ENCODE measurements at places on chromosomes 5 and 9.

GRCh38 chr9:4246969-4247368, 52.9 kb downstream of the GLIS3 start:
- no peak for DNase-seq

GRCh38 chr9:18805386-18805785, 227.6 kb downstream of the SAXO1 start:
- no peak for DNase-seq

DNA sequence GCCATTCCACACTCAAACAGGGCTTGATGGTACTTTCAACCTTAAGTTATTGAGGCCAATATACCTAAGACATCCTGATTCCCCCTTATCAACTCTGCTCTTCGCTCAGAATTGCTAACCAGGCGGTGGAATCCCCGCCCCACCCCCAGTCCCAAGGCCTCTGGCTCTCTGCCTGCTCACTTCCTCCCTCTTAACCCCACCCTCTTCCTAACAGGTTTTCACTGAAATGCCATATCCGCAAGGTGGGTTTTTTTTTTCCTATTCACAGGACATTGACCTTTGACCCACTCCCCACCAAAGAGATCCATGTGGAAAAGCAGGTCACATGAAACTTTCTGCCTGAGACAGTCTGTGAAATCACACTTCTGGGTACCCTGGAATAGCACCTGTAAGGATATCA, 66.6 kb upstream of the IFNK start:
- DNase-seq: no peak

- no peak for DNase-seq
Observed at GRCh38 chr9:38017149-38017884, 51.7 kb downstream of the SHB start.

DNA sequence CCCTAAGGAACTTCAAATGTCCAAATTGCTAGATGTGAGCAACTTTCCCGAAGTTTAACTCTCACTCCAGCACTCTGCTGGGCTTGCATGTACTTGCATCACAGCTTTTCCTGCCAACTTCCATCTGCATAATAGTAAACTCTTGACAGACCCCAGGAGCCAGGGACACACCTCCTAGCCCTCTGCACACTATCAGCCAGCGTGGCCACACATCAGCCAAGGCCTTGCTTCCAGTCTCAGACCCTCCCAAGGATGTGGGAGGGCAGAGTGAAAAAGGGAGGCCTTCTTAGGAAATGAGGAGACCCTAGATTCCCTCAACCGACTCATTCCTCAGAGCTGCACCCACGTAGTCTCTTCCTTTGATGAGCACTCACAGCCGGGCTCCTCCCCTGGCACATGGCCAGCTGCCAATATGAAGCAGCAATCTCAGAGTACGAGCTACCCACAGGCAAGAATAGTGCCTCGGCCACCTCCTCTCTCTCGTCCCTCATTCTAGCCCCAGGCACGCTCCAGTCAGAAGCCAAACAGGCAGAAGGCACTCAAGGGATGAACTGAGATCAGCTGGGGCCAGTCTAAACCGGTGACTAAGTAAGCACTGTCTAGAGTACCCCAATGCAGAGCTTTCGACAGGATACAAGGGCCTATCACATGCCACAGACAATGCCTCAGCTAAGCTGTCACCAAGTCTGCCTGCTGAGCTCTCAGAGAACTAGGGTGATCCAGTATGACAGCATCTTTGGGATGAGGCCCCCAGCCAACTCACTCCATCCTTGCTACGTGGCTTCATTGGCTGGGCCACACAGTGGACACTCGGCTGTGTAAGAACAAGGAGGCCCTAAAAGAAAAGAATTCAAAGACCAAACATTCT, 2.3 kb downstream of the P4HA2 start:
- DNase-seq: no peak

GRCh38 chr5:138960145-138960692, 85.1 kb upstream of the LRRTM2 start:
- no peak for DNase-seq

- no peak for DNase-seq
Observed at GRCh38 chr5:39235648-39236047, 16.3 kb upstream of the FYB1 start.

- DNase-seq: no peak
Observed at GRCh38 chr5:84411832-84412605, 27.3 kb upstream of the EDIL3 start.

- no peak for DNase-seq
Observed at GRCh38 chr9:110486218-110486617, 93.3 kb downstream of the SVEP1 start.

- DNase-seq: no peak
Observed at GRCh38 chr5:44565902-44566301, 176.7 kb upstream of the FGF10 start.

DNA sequence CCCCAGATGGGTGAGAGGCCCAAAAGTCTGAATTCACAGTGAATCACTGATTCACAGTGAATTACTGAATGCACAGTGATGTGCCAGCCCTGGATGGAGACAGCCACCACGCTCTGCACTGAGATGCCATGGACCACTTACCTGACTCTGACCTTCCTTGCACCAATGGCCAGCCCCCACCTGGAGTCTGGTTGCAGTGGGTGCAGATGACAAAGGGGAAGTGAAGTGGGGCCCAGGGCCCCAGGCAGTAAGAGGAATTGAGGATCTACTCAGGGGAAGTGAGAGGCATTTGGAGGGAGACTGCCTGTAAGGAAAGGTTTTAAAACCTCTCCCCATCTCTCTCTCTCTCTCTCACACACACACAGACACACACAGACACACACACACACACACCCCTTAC, 412.1 kb downstream of the CYLC2 start:
- DNase-seq: no peak

DNA sequence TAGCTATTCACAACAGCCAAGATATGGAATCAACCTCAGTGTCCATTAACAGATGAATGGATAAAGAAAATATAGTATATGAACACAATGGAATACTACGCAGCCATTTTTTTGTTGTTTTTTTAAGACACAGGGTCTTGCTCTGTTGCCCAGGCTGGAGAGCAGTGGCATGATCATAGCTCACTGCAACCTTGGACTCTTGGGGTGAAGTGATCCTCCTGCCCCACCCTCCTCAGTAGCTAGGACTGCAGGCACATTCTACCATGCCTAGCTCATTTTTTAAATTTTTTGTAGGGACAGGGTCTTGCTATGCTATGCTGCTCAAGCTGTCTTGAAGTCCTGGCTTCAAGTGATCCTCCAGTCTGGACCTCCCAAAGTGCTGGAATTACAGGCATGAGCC, 38.5 kb downstream of the CERT1 start:
- no peak for DNase-seq

DNA sequence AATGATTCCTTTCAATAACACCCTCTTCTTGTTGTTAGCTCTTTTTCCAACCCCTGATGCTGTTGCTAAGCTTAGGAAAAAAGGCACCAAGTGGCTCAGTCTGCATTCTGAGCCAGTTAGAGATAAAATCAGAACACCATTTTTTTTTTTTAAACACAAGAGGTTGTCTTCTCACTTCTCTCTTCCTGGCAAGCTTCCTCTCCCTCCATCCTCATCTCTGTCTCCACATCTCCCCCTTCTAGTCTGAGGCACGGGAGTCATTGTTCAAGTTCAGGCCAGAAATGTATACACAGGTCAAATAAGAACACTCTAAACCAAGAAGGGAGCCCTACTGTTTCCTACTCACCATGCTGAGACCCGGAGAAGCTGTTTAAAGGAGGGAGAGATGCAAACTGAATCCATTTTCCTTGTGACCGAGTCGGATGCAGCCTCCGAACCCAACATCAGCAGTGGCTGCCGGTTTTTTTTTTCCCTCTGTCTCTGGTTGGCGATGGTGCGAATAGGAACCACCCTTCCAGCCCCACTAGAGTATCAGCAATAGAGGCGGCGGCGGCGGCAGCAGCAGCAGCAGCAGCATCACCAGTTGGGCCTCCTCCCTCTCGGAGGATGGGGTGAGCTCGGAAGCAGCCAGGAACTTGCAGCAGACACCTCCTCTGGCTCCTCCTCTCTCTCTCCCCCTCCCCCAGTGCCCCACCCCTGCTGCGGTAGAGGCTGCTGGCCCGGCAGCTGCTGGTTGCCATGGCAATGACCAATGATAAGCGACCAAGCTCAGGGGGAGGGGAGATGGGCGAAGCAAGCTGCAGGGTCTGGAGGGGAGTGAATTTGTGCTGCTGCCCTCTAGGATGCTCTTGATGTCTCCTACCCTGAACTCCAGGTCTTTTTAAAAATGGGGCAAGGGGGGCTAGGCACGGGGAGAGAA, at the start of gene JAKMIP2:
Gene JAKMIP2, minus strand, starts transcription at position 619 of the 919 bp plus-strand sequence. CDS start 110,922 bp downstream, outside the sequence.
- DNase-seq: peak; percentile 70

- no peak for DNase-seq
Observed at GRCh38 chr5:148899993-148900392, 73.6 kb downstream of the ADRB2 start.
